ENCODE measurements at places on chromosomes 16 and 17.

DNA sequence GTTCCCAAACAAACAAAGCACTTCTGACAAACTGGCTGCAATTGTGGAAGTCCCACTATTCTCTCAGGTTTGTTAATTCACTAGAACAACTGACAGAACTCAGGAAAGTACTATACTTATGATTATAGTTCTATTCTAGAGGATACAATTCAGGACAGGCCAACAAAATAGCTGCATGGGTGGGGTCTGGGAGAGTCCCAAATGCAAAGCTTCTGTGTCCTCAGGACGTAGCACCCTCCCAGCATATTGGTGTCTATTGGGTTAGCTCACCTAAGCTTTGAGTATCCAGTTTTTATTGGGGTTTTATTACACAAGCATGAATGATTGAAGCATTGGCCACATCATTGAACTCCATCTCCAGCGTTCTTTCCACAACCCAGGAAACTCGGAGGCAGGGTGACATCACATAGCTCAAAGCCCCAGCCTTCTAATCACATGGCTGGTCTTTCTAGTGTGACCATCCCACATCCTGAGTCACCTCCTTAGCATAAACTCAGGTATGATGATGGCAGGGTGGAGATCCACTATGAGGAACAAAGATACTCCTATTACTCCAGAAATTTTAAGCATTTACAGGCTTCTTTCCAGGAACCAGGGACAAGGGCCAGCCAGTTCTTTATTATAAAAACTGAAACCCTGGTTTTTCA, 43.9 kb upstream of the CCNF start:
- no peak for DNase-seq

GRCh38 chr16:83851473-83851872, 43.7 kb downstream of the HSBP1 start:
- DNase-seq = no peak

DNA sequence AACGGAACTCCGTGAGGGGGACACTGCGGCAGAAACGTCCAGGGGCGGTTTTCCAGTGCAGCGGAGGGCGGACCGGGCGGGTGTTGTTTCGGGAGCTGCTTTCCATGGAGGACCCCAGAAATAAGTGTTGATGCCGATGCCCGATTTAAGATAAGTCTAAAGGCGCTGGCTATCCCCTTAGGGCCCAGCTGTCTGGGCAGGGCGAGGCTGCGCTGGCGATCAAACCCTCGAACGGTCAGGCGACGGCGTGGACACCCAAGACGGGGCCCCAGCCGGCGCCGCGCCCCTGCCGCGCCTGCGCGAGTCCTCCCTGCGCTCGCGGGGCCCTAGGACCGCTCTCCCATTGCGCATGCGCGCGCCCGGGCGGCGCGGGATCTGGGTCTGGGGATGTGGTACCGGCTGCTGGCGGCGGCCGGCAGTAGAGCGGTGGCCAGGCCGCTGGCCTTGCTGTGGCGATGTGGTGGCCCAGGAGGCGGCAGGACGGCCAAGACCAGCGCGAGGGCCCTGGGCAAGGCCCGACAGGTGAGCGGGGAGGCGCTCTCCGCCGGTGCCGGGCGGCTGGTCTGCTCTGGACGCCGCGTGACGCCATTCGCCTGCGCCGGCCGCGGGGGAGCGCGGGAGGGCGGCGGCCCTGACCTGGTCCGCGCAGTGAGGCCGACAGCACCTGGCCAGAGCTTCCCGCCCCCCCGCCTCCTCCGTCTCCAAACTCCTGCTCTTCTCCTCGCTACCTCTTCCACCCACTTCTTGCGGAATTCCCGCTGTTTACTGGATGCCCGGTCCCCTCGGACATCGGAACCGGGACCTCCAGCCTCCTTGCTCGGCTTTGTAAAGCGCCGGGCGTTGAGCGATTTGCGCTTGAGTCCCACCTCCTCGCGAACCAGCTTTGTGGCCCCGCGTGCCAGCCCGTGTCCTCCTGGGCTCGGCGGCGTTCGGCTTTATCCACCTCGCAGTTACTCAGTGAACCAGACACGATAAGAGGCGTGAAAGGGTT, 24.0 kb downstream of the DEF8 start:
- DNase-seq = peak; percentile 85

DNA sequence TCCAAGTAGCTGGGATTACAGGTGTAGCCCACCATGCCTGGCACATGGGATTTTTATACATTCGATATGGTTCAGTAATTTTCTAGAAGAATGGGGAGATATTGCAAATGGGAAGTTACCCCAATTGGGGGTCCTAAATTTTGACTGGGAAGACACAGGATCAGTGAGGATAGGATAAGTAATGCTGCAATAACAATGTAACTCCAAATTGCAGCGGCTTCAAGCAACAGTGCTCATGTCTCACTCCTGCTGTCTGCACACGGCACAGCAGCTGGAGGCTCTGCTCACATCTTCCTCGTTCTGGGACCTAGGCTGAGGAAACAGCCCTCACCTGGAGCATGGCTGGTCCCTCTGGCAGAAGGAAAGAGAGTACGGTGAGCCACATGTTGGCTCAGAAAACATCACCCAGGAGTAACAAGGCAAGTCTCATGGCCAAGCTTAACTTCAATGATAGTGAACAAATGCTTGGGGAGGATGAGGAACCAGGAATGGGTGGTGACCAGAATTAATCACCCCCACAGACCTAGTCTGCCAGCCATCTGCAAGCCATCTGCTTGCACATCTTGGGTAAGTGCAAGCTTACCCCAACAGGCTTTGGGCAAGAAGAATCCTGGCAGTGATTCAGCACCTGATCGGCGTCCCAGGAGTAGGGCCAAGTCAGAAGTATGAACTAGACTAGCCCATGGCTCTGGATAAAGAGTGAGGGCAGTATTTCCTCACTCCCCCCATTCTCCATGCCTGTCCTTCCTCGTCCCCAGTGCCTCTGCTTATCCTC, 229.2 kb downstream of the COPRS start:
- DNase-seq = no peak

GRCh38 chr16:85522308-85522841, 90.7 kb upstream of the GSE1 start:
- DNase-seq = no peak
